Esophagus squamous epithelium (tissue), 5 donors: ENCODE measurements at places on chromosomes 2 and 18.

- DNase-seq, result no peak
Measured at GRCh38 chr2:120993661-120994060, 258.0 kb downstream of the GLI2 start.

DNA sequence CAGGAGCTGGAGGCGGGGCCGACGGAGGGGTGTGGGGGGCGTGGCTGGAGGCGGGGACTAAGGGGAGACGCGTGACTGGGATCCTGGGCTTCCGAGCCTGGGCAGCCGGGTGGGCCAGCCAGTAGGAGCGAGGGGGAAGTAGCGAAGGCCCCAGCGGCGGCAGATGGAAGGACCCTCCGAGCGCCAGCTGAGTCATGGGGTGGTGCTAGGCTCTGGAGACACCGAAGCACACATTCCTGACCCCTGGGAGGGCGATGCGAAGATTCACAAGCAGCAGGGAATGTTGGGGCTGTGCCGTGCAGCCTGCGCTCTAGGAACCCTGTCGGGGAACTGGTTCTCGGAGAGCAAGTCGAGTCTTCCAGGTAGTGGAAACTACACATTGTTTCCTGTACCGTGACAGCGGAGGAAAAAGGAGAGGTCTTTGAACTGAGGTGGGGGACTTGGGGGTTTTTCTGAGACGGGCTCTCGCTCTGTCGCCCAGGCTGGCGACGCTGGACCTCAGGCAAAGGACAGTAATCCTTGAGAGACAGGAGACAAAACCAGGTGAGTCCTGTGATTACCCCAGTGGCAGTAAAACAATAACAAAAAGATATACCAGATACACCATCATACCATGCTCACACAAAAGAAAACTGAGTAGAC is 650 bp upstream of the AFG3L2 start:
- no peak for DNase-seq

DNA sequence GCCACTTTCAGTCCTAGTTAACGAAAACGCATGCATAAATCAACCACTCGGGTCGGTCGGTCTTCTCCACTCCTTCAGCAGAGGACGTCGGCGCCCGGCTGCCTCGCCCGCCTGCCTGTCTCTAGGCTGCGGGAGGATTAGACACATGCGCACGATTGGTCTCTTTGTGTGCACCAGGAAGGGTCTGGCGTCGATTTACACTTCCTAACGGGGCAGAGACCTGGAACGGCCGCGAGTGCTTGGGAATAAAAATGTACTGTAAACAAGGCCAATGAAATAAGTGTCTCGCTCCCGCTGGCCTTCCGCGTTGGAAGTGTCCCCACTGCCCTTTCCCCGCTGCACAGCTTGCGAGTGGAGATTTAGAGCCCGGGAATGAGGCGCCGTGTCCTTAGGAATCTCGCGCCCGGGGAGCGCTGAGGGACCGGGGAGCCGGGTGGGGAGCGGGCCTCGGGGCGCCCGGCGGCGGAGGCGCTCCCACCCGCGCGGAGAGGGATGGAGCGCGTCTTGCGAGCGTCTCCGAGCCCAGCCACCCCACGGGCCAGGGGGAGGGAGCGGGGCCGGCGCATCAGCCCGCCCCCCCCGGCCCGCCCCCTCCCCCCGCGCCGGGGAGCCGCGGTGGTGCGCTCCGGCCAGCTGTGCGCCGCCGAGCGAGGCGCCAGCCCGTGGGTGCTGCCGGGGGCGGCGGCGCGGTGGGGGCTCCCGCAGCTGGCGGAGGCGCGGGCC is at the start of gene DOK6:
TSS of gene DOK6 (plus strand) at position 636 of the 723 bp plus-strand sequence.
- no peak for DNase-seq

GRCh38 chr2:210536973-210537650 is 19.3 kb upstream of the CPS1 start:
- no peak for DNase-seq

DNA sequence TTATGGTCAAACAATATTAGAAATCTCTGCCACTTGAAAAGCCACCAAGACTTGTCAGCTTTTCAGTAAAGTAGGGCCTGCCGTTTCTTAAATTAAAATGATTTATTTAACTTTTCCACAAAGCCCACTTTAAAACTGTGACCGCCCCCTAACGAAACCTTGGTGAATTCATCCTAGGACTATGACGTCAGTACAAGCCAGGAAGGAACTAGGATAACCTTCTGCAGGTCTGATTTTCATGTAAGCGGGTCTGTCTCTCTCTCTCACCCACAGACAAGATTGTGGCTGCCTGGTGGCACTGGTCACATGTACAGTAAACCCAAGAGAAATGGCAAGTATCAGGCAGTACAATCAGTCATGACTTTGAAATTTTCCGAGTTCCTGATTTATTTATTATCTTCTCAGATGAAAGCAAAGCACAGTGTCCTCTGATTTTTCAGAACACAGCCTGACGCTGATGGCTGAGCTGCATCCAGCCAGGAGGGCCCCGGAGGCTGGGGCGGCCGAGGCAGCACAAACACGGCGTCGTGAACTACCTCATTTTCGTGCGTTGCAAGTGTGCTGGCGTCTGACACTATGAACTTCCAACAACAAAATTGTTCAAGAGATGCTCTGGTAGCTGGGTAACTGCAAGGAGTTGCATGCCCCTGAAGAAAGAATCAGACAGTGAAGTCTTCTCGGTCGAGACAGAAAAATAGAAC is 18.9 kb downstream of the SALL3 start:
- DNase-seq, result no peak
